ENCODE measurements at places on chromosomes 2 and 18.
A peak's percentile ranks its signal among the peaks of the same experiment; 100 is the strongest.

GRCh38 chr2:241842620-241843211 is 16.0 kb downstream of the PDCD1 start:
- DNase-seq, result peak; percentile 42

DNA sequence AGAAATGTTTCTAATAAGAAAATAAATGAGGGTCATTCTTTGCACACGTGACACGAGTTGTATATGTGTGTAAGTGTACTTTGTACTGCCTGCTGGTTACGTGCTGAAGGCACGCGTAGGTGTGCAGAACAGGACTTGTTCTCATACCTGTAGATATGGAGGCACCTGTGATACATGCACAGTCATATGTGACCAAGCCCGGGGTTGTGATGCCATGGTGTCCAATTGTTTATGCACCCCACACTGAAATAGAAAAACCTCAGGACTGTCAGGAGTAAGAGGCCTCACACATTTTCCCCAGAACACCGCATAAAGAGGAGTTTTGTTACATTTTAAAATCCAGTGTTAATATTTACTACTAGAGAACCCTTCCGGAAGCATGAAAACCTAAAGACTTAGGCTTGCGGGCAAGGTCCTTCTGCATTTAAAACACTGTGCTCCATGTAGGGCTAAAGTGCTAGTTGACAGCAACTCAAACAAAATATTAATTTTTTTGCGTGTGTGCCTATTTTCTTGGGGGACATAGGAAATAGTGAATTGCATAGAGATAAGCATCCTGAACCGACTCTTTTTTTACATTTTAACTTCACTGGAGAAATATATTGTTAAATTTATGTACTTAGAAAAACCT is 9.3 kb downstream of the TSHZ1 start:
- DNase-seq, result no peak

- no peak for DNase-seq
Measured at GRCh38 chr2:241460631-241461030, 47.8 kb downstream of the STK25 start.

DNA sequence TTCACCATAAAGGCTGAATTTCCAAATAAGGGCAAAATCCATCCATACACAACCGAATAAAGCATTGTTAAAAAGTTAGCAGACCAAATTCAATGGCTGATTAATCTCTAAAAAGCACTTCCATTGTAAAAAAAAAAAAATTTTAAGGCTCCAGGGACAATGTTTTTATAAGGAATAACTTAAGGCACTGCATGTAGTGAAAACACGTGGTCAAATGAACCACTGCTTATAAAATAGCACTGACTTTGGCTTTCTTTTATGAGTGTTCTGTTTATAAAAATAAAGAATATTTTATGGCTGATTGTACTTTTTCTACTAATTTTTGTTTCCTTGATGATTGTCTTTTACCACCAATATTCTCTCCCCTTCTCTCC is 409.3 kb upstream of the KCNH7 start:
- no peak for DNase-seq

DNA sequence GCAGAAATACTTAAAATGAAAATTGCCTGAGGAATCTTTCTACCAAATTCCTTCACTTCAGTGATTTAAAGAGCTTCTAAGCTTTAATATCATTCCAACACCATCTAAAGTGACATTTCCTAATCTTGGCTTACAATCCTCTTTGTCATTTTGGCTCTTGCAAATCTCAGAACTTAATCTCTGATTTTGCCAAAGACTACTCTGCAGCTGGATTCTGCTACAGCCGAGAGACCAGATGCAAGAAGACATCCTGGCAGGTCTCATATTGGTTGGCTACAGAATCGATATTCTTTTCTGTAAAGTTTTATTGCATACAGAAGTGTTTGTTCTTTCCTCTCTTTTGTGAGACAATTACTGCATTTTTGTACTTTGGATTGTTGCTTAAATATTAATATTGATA is 716.5 kb upstream of the LRATD1 start:
- no peak for DNase-seq

GRCh38 chr2:67451086-67451832 is 54.1 kb downstream of the ETAA1 start:
- DNase-seq, result no peak

- no peak for DNase-seq
Measured at GRCh38 chr2:178895872-178896271, 88.6 kb upstream of the TTN start.
